ENCODE measurements at places on chromosomes 11 and 22. TPM values are rescaled to one million over a fixed set of nuclear protein-coding genes. Genes with fewer than 3 reads are reported as not detected.

Gene LMNTD2
- total RNA-seq: 10.1 TPM

Gene C11orf98
- total RNA-seq: 125 TPM

Gene DPP3
- 59.3 TPM for total RNA-seq

Gene POU2AF2
- not detected for total RNA-seq

Gene TENM4
- total RNA-seq: 130 TPM

Gene LGALS12
- 11.2 TPM for total RNA-seq

Gene CNTN5
- total RNA-seq: 1.4 TPM

Gene OR4C11
- not detected for total RNA-seq

Gene NLRP6
- total RNA-seq: not detected

Gene ARVCF
- 58.2 TPM for total RNA-seq
